Activated CD4-positive, alpha-beta T cell treated with anti-CD3 and anti-CD28 coated beads, Interleukin-2, Interleukin-4, amounts not matched to agents 100 ng/mL and 50 ng/mL, durations not matched to agents 16 hours and 8 hours (primary cell): ENCODE measurements at places on chromosomes 5 and 9.

DNA sequence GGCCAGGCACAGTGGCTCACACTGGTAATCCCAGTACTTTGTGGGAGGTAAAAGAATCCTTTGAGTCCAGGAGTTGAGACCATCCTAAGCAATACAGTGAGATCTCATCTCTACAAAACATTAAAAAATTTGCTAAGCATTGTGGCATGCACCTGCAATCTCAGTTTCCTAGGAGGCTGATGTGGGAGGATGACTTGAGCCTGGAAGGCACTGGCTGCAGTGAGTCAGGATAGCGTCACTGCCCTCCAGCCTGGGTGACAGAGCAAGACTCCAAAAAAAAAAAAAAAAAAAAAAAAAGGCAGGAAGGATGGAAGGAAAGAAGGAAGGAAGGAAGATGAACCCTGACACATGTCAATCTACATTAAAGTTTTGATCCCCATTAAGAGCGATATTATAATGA lies 1452.2 kb upstream of the ACO1 start:
- DNase-seq: no peak

DNA sequence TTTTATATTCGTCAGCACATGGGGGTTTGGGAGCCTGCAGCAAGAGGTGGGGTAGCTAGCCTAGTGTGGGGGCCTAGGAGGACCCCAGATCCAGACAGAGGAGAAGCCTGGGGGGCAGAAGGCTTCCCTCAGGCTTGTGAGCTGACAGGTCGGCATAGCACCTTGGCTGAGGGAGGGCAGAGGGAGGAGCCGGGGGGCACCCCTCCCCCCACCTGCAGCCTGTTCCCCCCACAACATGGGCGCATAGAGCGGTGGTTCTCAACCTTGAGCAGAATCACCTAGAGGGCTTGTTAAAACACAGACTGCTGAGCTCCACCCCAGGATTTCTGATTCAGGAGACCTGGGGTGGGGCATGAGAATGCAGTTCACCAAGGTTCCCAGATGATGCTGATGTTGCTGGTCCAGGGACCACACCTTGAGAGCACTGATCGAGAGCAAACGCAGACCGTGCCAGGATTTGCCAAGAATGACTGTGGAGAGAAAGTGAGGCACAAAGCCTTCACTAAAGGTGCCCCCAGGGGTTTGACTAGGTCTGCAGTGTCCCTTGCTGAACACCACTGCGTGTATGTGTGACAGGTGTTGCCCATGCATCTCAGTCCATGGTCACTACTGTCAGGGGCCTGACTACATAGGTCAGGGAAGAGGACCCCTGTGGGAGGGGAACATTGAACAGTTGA lies 163.3 kb downstream of the MACROH2A1 start:
- DNase-seq: no peak

DNA sequence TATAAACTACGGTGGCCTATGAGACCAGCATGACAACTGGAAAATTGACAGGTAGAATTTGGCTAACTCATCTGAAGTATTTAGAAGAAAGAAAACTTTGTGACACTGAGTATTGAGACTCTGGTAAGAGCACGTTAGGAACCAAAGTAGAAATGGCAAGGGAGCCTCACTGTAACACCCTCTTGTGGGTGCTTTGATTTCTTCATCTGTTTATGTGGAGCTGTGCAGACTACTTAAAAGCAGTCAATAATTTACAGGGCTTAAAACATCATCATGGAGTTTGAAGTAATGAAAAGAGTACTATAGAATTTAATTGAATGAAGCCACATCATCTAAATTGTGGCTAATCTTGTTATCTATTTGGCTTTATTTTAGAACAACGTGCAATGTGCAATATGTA lies 414.2 kb downstream of the CCDC171 start:
- no peak for DNase-seq

GRCh38 chr5:142421228-142421617 lies 96.4 kb upstream of the SPRY4 start:
- DNase-seq: no peak

DNA sequence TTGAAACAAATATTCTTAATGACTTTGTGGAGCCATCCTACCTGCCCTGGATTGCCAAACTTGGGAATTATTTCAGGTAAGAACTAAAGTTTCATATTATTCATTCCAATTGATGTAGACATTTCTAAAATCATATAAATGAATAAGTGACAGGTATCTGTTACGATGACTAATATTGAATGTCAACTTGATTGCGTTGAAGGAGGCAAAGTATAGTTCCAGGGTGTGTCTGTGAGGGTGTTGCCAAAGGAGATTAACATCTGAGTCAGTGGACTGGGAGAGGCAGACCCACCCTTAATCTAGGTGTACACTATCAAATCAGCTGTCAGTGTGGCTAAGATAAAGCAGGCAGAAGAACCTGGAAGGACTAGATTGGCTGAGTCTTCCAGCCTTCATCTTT lies 1688.4 kb upstream of the CDH9 start:
- no peak for DNase-seq

- DNase-seq: no peak
Observed at GRCh38 chr5:54176066-54176830, 134.1 kb downstream of the ARL15 start.

GRCh38 chr9:106286249-106286648 lies 576.7 kb upstream of the ZNF462 start:
- no peak for DNase-seq

GRCh38 chr5:134920848-134921575 lies 16.1 kb downstream of the PCBD2 start:
- no peak for DNase-seq
